ENCODE measurements at places on chromosomes 4 and X.

DNA sequence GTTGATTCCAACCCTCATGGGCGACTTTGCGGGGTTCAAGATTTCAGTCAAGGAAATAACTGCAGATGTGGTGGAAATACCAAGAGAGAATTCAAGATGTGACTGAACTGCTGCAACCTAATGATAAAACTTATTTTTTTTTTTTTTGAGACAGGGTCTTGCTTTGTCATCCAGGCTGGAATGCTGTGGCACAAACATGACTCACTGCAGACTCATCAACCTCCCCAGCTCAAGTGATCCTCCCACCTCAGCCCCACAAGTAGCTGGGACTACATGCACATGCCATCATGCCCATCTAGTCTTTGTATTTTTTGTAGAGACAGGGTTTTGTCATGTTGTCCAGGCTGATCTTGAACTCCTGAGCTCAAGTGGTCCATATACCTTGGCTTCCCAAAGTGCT lies 19.5 kb upstream of the WDFY3 start:
- DNase-seq = no peak

- DNase-seq = no peak
These were observed 156.9 kb downstream of the SLIT2 start for GRCh38 chr4:20408611-20409010.

DNA sequence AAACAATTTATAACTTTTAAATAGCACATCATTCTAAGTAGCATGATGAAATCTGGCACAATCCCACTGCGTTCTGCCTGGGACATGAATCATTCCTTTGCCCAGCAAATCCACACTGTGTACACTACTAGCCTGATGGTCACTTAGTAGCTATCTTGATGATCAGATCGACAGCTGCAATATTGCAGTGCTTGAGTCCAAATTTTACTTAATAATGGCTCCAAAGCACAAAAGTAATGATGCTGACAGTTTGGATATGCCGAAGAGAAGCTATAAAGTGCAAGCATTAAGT lies 86.6 kb upstream of the NPNT start:
- no peak for DNase-seq

- no peak for DNase-seq
These were observed 17.8 kb upstream of the STOX2 start for GRCh38 chr4:183887351-183887750.

DNA sequence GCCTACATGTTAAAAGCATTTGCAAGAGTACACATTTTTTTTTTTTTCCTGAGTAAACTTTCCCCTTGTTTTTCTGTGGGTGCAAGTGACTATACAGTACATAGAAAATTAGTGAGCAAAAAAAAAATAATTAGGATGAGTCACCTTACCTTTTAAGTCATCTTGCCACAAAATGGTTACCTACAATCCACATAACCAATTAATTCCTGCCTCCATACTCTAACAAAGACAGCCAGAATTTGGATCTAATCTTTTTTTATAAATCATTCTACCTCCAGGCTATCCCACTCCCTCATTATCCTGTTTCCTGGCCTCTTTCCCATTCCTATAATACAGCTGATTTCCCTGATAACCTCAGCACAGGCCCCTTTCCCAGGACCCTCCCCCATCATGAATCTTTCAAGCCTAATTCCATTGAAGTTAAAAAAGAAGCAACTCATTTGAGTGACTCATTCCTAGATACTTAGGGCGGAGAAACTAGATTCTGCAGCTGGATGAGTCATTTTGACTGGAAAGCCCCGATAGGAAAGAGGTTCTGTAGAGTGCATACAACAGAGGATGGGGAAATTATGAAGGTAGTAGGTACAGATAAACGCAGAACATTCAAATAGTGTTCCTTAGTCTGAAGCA lies 128.2 kb downstream of the C4orf51 start:
- DNase-seq = no peak

DNA sequence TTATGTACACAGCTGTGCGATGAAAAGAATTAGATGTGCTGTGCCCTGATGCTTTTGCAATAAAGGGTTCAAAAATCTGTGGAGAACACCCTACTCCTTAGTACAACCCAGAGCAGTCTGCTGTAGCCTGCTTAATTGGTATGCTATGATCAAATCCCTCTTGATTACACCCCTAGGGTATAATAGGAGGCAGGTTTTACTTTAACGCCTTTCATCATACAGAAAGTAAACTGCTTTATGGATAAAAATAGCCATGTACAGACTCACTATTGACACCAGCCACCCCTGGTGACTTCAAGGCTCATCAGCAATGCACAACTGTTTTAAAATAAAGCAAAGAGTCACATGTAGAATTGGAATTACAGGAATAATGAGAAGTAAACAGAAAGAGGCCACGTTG lies 315.3 kb downstream of the DMD start:
- DNase-seq = no peak

GRCh38 chr4:169615467-169616106 lies 3.2 kb upstream of the NEK1 start:
- no peak for DNase-seq

DNA sequence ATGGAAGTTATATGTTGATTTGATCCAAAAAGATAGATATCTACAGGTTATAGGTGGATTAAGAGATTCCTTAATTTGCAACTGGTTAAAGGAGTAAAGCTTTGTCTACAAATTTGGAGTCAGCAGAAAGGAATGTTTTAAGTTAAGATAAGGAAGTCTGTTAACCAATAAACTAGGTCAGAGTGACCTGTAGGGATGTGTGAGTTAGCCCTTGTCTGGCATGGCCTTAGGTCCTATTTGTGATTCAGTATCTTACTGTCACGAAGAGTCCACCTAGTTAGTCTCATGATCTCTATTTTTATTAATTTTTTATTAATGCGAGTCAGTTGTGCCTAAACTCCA lies 230.8 kb downstream of the INPP4B start:
- DNase-seq = no peak

GRCh38 chr4:10462876-10463275 lies 5.7 kb upstream of the ZNF518B start:
- DNase-seq = no peak

- DNase-seq = no peak
These were observed 104.4 kb downstream of the WDFY3 start for GRCh38 chr4:84862064-84862463.

GRCh38 chrX:136387951-136388502 lies 87.3 kb downstream of the ADGRG4 start:
- DNase-seq = no peak

GRCh38 chr4:33091961-33092360 lies 2371.8 kb downstream of the PCDH7 start:
- DNase-seq = no peak

GRCh38 chr4:108024085-108024877 lies 34.6 kb downstream of the HADH start:
- DNase-seq = no peak

GRCh38 chr4:158940271-158940670 lies 162.6 kb upstream of the RAPGEF2 start:
- no peak for DNase-seq

DNA sequence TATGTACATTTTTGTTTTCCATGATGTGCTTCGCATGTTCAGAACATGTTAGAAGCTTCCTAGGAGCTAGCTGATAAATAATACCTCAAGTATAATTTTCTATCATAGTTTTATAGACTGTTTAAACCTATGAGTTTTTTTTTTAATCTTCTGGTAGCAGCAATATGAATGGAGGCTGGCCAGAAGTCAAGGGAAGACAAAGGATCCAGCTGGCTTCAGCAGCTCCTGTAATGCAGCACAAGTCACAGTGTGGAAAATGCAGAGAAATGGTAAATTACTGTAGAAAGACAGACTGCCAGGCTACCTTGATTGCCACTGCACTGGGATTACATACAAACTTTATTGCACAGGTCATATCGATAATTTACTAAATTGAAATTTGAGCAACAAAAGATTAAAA lies 537.9 kb downstream of the IQCM start:
- no peak for DNase-seq

DNA sequence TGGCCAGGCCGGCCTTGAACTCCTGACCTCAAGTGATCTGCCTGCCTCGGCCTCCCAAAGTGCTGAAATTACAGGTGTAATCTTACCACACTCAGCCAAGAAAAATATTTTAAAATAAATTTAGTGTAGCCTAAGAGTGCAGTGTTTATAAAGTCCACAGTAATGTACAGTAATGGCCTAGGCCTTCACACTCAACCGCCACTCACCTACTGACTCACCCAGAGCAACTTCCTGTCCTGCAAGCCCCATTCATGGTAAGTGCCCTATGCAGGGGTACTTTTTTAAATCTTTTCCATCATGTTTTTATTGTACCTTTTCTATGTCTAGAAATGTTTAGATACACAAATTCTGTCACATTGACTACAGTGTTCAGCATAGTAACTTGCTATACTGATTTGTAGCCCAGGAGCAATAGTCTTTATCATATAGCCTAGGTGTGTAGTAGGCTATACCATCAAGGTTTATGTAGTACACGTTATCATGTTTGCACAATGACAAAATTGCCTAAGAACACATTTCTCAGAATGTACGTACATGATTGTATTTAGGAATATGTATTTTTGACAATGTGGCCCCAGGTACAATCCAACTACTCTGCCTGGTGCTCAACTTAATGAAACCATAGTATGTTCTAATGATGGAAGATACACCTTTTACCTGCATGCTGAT lies 455.2 kb downstream of the PCDH7 start:
- DNase-seq = no peak

DNA sequence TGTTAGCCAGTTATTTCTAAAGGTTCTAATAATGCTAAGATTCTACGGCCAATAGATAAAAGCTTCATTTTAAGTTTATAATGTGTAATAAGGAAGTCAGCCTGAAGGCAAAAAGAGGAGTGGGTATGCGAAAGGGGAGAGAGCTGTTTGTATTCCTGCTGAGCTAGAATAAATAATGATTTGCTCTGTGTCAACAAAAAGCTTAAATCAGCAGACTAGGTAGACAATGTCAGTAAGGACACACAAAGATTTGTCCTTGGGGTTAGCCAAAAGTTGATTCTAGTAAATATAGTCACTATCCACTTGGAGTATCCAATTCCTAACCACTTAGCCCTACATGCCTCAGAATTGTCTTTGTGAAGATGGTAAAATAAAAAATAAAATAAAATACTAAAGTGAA lies 90.3 kb upstream of the GRIA3 start:
- no peak for DNase-seq

DNA sequence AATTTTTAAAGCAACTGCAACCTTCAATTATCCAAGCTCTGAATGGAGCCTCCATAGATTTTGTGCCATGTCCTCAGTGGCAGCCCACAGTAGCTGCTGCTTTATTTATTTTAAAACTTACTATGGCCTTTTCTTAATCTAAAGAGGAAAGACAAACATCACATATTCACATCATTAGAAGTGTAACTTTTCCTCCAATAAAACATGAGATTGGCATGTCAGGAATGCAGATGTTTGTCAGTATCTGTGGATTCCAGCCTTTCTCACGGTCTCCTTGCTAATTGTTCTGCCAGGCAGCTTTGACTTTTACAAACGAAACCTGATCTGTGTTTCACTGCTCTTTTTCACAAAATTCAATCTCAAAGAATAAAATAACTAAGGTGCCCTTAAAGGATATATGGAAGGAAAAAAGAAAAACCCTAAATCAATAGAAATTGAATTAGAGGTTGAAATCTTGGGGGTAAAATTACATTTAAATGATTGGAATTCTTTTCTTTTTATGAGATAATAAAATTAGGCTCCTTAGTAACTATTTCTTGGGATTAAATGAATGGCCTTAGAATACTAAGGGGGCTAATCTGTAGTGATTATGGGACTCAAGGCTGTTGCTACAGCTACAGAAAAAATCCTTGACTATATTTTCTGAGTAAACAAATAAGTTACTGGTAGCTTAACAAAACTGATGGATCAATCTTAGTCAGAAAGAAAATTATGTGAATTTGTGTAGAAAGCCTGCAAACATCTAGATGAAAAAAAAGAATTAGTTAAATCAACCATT lies 151.3 kb downstream of the RTL9 start:
- DNase-seq = no peak

DNA sequence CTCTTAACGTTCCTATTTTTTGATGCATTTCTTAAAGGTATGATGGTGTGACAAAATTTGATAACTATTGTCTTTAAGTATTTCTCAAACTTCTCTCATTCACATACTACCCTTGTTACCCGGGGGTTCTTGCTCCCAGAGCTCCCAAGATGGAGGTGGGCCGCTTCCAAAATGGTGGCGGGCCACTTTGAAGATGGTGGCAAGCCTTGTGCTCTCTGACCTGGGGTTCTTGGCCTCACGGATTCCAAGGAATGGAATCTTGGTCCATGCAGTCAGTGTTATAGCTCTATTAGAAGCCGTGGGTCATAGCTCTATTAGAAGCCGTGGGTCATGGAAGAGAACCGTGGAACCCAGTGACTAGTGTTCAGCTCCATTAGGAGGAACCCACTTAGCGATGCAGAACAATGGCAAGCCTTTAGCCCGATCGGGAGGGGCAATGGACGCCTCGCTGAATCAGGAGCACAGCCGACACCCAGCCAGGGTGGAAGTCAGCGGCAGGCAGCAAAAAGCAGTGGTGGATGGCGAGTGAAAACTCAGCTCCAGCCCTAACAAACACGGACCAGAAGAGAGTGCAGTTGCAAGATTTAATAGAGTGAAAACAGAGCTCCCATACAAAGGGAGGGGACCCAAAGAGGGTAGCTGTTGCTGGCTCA lies 403.4 kb downstream of the MAPK10 start:
- DNase-seq = no peak

DNA sequence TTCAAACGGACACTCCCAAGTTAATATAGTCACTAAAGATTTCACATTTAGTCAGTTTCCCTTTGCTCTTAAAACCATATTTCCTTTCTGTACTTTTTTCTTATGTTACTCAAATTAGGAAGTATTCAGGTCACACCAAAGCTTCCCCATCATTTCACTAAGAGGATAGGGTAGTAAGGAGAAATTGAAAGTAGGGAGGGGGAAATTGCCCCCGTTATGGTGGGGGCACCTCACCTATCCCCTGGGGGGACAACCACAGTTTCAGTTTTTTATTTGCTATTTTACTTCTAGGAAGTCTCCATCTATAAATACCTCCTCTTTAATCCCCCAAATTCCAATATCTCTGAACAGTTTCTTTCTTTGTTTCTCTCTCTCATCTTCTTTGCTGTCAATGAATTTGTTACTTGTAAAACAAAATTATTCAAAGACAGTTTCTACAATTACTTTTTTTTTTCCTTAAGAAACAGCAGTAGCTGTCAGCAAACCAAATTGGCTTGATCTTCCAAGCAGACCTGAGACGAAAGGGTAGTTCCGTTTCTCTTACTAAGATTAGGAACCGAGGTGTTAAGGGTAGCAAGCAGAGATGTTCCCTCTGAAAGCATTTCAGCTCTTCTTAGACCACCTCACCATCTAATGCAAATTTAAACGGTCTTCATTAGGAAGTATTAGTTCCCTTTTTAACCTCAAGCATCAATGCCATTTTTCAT lies 160.2 kb upstream of the KLF3 start:
- DNase-seq = no peak

- no peak for DNase-seq
These were observed 141.1 kb upstream of the NDST3 start for GRCh38 chr4:117893207-117893606.

- DNase-seq = no peak
These were observed 98.7 kb upstream of the GRIA3 start for GRCh38 chrX:123085311-123085940.

GRCh38 chr4:108484187-108484586 lies 136.2 kb upstream of the RPL34 start:
- DNase-seq = no peak

Measured in stimulated activated CD8-positive, alpha-beta memory T cell treated with anti-CD3 and anti-CD28 coated beads, Interleukin-4, amount 100 ng/mL, for 24 hours (primary cell).